C1 segment of cervical spinal cord (tissue), 14 donors: ENCODE measurements at places on chromosomes 3 and 15.

DNA sequence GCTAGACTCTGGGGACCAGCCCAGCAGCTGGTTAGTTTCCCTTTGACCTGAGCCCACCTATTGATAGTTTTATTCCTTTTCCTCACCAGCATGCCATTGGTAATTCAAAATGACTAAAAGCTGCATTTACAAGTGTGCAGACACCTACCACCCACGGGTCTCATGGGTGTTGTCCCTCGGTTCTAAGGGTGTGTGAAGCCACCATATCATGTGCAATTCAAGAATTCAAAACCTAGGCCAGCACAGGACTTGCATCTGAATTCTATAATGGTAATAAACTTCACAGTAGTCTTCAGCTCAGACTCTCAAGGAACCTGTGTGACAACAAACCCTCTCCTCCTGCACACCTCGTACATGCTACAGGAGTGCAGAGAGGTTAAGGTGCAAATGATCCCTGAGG lies 55.3 kb downstream of the NTRK3 start:
- no peak for DNase-seq

DNA sequence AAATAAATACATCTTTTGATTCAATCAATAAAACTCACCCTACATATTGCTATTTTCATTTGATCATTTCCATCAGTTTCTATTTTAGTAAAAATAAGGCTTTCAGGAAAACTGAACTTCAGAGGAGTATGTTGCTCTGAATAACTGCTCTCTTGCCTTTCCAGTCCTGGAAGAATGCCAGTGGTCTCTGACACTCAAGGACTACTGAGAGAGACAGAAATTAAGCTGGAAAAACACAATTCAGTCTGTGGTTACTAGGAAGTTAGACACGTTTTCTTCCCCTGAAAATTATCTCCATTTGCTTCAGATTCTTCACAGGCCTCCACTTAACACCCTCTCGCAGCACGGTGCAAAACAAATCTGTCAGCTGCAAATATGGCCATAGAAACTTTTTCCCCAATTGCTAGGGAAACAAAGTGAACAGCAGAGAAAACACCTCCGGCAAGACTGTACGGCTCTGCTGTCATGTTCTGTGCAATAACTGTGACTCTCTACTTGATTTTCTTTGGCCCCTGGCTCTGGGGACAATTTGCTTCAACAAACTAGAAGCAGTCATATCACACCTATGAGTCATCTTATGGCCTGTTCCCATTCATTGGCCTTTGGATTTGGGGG lies 353.0 kb downstream of the MAGI1 start:
- no peak for DNase-seq

- no peak for DNase-seq
Observed at GRCh38 chr3:50587806-50588758, 18.8 kb downstream of the HEMK1 start.

DNA sequence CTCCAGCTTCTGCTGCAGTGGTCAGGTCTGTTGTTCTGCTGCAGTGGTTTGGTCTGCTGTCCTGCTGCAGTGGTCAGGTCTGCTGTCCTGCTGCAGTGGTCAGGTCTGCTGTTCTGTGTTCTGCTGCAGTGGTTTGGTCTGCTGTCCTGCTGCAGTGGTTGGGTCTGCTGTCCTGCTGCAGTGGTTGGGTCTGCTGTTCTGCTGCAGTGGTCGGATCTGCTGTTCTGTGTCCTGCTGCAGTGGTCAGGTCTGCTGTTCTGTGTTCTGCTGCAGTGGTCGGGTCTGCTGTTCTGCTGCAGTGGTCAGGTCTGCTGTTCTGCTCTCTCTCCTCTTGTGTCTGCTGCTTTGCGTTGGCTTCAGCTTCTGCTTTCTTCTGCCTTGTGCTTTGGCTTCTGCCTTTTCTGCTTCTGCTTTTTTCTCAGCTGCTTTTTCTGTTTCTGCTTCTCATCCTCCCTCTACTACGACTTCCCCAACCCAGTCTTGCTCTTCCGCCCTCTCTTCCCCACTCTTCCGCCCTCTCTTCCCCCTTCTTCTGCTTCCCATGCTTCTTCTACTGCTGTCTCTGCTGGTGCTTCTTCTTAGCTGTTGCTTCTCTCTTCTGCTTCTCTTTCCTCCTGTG lies 50.7 kb downstream of the FAM43A start:
- no peak for DNase-seq

DNA sequence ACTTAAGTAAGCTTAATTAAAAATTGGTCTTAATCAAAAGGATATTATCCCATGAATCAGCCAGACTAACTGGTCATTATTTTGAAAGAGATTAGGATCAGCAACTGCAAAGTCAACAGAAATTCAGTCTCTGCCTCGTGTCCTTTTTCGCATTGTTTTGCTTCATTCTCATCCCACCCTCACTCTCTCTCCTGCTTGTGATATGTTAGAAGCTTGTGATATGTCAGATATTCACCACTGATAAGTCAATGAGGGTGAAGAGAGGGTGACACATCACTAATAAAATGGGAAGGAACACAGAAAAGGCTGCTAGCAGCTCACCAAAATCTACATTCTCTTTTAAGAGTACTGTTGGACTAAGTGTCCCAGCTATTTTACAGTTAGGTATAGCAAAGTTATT lies 146.1 kb downstream of the SUCNR1 start:
- no peak for DNase-seq

DNA sequence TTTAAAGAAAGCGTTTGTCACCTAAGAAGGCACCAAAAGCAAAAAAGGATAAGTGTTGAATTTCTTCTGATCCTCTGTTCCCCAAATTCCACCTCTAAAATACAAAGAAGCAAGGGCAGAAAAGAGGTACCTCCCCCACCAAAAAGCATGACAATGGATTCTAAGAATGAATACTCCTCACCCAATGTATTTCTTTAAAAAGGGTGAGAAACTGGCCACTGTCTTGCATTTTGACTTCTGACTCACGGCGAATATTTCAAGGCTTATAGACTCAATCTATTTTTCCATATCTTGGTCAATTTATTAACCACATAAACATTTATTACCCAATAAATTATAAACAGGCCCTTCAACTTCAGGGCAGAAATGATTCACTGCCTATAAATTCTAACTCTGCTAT lies 131.1 kb downstream of the NR1I2 start:
- DNase-seq = no peak

GRCh38 chr3:134426660-134427181 lies 52.5 kb upstream of the AMOTL2 start:
- no peak for DNase-seq

GRCh38 chr15:49472338-49472737 lies 49.3 kb downstream of the FGF7 start:
- no peak for DNase-seq

GRCh38 chr15:92449476-92449875 lies 55.8 kb downstream of the ST8SIA2 start:
- DNase-seq = no peak

GRCh38 chr15:57533448-57533799 lies 58.3 kb upstream of the MYZAP start:
- no peak for DNase-seq

DNA sequence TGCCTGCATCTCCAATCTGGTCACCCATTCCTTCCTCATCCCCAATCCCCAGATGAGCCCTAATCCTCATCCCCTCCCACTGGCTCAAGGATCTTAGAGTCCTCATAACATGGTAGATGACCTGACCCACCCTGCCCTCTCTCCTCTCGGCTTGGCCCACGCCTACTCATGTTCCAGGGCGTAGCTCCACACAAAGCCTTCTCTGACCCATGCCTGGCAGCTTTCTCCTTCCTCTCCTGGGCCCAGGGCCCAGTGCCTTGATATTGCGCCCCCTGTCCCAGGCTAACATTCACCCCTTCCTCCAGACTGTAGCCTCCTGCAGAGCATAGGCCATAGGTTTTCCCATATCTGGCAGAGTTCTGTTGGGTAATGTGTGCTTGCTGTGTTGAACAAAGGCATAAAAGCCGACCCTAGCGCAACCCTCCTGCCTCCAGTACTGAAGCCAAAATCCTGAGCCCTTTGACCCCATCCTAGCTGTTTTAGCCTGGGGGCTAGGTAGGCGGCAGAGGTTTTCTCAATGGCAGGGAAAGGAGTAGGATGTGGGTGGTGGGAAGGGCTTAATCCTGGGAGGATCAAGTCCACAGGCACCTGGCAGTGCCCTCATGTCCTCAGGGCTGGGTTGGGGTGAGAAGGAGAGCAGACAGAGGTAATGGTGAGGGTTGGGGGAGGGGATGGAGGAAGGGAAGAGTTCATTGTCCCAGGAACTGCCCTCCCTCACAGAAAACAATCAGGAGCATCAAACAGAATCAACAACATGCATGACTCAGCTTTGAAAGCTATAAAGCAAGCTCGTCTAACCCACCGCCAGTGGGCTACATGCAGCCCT lies 35.5 kb downstream of the MESD start:
- no peak for DNase-seq

DNA sequence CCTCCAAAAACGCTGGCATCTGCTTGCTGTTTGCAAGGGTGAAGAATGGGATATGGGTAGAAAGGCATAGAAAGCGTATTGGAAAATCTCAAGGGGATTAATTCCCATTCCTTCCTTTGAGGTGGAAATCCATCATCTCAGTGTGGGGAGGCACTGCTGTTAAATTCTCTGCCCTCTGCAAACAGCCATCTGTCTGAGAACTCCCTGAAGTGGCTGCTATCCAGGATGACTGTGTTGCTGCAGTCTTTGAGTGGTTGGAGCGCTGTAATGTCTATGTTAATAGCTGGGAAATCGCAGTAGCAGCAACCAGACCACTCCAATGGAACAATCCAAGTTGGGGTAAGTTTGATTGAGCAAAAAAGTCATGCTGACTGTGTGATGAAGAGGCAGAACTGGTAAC lies 625.9 kb downstream of the NLGN1 start:
- no peak for DNase-seq

DNA sequence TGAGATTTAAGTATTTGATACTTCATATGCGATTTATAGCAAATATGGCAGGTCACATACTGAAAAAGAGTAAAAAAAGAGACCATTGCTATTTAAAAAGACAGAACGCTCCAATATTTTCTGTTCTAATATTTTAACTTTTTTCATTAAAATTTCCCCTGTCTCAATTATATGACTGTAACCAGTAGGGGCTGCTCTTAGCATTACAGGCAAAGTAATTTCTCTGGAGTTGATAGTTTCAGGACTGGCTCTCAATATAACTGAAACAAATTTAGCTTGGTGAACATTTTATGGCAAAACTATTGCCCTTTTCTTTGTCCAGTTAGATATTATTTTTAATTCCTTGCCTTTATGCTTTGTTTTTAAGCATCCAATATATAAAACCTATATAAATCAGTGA lies 286.3 kb upstream of the ROBO2 start:
- no peak for DNase-seq

DNA sequence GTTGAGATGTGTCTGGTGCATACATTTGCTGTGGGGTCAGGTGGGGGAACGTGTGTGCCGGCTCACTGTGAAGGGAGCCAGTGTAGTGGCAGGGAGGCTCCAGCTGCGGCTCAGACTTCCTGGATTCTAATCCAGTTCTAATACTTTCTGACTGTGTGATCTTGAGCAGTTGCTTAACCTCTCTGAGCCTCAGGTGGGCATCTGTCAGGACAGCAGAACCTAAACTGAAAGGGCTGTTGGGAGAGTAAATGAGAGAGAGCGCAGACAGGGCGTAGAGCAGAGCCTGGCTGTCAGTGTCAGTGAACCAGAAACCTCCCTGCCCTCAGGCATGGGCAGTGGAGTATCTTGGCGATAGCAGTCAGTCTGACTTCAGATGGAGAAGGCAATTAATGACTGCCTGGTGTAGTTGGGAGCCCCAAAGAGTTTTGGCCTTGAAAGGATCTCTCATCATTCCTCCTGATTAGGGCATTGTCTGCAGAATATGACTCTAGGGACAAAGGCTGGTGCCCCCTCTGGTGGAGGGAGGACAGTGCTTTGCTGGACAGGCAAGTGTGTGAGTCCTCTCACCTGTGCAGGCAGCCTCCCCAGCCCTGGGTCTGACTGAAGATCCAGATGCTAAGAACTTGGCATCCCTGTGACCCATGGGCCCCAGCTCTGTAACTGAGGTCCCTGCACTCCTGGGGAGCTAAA lies 9.6 kb downstream of the KBTBD13 start:
- DNase-seq = no peak

GRCh38 chr3:52606373-52607085 lies 70.1 kb downstream of the UQCC5 start:
- no peak for DNase-seq

- DNase-seq = no peak
Observed at GRCh38 chr3:156673732-156674045, 701 bp upstream of the TIPARP start.

GRCh38 chr3:29331456-29332194 lies 50.8 kb downstream of the RBMS3 start:
- no peak for DNase-seq

GRCh38 chr15:49621887-49622286 lies 1.0 kb downstream of the DTWD1 start:
- no peak for DNase-seq

- DNase-seq = no peak
Observed at GRCh38 chr15:47950447-47950846, 170.3 kb upstream of the SLC24A5 start.

DNA sequence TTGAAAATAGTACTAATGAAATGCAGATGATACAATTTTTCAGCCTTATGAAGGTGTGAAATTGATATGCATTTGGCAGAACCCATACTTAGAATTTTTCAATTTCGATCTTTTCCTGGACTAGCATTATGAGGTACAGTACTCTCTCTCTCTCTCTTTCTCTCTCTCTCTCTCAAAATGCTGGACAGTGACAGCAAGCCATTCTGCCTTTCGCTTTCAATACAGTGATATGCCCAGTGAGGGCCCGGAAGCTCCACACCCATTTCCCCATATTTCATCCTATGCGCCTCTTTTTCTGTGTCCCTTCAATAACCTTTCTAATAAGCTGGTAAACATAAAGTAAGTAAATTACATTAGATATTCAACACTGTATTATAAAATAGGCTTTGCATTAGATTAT lies 595.0 kb upstream of the UBE2E2 start:
- no peak for DNase-seq

- peak; percentile 90 for DNase-seq
Observed at GRCh38 chr3:135965506-135966270, at the start of gene PPP2R3A. Gene PPP2R3A, plus strand, starts transcription at chr3:135965728. Its CDS starts 35,771 bp downstream, at chr3:136001499.

- no peak for DNase-seq
Observed at GRCh38 chr3:131819381-131820055, 215.3 kb downstream of the CPNE4 start.

GRCh38 chr15:50883903-50884302 lies 24.6 kb upstream of the AP4E1 start:
- no peak for DNase-seq

- no peak for DNase-seq
Observed at GRCh38 chr3:171334465-171334811, 125.8 kb downstream of the TNIK start.

GRCh38 chr15:99509686-99510461 lies 55.9 kb upstream of the MEF2A start:
- DNase-seq = no peak

- no peak for DNase-seq
Observed at GRCh38 chr3:11509173-11510000, 134.3 kb downstream of the VGLL4 start.

GRCh38 chr3:106130384-106131198 lies 261.8 kb upstream of the CBLB start:
- DNase-seq = no peak

- DNase-seq = no peak
Observed at GRCh38 chr15:87881026-87881425, 375.5 kb downstream of the NTRK3 start.

DNA sequence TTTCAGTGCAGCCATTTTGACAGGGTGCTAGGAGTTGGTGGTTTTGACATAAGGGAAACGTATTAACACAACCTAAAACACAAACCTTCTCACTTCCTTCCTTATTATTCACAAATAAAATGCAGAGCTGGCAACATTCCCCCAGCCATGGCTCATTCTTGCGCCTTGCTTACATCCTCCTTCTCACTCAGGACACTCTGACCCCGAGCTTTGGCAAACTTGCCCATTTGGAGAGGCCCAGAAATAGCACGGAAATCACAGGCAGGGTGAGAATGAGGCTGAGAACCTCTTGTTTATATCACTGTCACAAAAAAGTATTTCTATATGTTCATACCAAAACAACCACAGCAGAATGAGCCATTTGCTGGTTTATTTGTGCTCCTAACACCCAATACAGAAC lies 244.3 kb downstream of the NTRK3 start:
- no peak for DNase-seq
